NCI-H146 (cell line): ENCODE measurements at places on chromosomes 16 and 17.

GRCh38 chr17:76119409-76120371 lies 16.1 kb upstream of the EXOC7 start:
- no peak for DNase-seq

GRCh38 chr16:2808181-2808580 lies 8.9 kb upstream of the PRSS21 start:
- DNase-seq, result no peak

DNA sequence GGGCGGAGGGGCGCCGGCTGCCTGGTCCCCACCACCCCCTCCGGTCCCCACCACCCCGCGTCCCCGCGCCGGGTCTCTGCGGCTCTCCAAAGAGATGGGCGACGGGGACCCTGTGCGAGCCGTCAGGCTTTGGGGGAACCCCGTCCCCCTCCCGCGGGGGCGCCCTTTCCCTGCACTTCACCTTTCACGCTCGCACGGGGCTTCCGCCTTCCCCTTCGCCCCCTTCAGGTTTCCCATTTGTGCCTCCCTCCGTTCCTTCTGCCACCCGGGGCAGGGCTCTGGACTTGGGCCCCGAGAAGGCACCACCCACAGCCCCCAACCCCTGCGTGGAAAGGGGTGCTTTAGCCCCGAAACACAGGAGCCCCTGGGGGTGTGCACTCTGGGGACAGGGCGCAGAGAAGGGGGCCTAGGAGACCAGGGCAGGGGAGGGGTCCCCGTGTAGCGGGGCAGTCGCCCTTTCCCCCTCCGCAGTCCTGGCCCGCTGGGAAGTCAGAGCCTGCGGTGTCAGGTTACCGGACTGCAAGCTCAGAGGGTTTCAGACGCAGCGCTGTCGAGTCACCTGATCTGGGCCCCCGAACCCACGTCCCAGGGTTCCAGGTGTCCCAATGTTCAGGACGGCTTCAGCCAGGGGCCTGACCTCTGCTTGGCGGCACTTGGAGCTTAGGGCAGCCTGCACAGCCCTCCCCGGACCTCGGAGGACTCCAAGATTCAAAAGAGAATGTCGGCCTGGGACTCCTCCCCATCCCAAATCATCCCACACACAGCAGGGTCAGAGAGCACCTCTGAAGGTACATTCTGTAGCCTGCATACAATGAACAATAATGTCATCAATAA lies 6.7 kb upstream of the CCDC92B start:
- DNase-seq, result peak; percentile 49

- DNase-seq, result peak; percentile 90
Observed at GRCh38 chr17:29972277-29972676, 30.8 kb downstream of the EFCAB5 start.

DNA sequence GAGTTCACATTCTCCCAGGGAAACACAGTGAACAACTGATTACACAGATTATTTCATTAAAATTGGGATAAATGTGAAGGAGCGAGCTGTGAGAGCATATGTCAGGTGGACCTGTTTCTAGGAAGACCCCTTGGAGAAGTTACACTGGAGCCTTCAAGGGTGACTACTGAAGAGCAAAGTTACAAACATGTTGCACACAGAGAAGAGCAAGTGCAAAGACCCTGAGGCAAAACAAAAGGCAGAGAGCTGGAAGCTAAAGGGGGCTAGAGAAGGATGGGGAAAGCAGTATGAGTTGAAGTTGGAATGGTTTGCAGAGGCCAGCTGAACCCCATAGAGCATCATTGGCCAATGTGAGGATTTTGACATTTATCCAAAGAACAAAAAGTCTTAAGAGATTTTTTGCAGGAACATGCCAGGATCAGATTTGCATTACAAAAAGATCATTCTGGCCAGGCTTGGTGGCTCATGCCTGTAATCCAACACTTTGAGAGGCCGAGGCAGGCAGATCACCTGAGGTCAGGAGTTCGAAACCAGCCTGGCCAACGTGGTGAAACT lies 14.1 kb downstream of the PDZD9 start:
- no peak for DNase-seq

GRCh38 chr16:27326738-27327585 lies 13.2 kb downstream of the IL4R start:
- peak; percentile 76 for DNase-seq

DNA sequence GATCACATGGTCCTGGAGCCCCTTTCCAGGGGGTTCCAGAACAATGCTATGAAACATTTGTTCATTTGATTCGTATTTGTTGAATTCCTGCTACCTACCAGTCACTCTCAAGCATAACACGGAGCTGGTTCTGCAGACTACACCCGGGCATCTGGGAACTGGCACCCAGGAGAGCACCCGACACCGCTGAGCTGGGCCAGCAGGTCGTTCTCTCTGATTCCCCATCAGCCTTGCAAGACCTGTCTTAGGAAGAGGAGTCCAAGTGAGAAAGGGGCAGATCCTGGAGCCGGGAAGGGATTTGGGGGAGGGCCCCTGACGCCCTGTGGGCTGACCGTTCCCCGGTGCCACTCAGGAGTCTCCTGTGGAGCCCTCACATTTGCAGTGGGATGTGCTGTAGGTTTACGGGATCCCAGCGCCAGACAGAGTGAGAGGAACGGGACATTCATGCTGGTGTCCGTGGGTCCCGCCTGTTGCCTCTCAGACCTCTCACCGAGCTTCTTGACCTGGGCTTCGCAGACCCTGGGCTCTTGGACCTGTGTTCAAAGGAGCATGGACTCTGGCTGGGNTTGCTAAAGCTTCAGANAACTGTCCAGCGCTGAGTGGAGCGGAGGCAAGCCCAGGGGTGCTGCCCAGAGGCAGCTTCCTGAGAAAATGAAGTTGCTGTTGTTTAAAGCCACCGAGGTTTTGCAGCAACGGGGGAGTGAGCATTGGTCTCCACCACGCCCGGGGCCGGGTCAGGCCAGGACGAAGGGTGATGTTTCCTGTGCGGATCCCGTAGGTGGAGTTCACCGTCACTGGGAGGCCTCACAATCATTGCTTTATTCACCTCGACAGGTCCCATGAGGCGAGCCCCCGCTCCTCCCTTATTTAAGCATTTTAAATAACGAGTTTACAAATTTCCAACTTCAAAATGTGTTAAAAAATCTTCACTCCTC lies 49.2 kb downstream of the METRNL start:
- DNase-seq, result no peak

- DNase-seq, result no peak
Observed at GRCh38 chr16:13269905-13270528, 368.6 kb downstream of the SHISA9 start.

DNA sequence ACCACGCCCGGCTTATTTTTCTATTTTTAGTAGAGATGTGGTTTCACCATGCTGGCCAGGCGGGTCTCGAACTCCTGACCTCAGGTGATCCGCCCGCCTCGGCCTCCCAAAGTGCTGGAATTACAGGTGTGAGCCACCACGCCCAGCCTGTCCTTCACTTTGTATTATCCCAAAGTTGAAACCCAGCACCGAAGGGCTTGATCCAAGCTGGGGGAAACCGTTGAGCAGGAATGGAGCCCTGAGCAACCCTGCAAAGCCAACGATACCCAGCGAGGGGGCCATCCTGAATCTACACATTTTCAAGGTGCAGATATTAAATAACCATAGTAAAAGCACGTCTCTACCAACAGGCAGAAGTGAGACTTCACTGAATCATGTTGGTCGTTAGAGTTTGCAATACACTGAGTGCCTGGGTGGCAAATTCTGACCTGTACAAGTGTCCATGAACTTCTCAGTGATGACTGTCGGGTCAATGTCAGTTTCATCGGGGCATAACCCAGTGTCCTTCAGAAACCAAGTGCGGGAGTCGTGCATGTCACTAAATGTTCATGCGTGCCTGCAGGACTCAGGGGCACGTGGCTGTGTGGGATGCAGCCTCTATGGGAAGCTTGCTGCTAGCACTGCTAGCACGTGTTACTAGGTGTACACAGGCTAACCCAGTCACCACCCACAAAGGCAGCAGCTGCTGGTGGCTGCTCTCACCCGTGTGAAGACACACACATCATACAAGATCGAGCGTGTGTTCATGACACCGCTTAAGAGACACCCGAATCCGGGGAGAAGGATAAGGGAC lies 10.5 kb upstream of the RBFOX3 start:
- no peak for DNase-seq

- DNase-seq, result no peak
Observed at GRCh38 chr16:71354156-71354555, 4.4 kb upstream of the CALB2 start.

- DNase-seq, result no peak
Observed at GRCh38 chr16:89159066-89159849, 12.3 kb upstream of the CDH15 start.

GRCh38 chr17:80822700-80823410 lies 168.8 kb upstream of the CHMP6 start:
- DNase-seq, result no peak

DNA sequence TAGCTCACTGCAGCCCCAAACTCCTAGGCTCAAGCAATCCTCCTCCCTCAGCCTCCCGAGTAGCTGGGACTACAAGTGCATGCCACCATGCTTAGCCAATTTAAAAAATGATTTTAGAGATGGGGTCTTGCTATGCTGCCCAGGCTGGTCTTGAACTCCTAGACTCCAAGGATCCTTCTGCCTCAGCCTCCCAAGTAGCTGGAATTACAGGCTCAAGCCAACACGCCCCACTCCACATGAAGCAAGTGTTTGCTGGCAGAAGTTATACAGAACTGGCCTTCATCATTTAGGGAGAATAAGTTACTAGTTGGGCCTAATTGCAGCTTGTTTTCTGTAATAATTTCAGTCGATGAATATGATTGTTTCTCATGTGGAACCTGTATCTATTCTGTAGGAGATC lies 68.0 kb downstream of the SHISA6 start:
- DNase-seq, result no peak

DNA sequence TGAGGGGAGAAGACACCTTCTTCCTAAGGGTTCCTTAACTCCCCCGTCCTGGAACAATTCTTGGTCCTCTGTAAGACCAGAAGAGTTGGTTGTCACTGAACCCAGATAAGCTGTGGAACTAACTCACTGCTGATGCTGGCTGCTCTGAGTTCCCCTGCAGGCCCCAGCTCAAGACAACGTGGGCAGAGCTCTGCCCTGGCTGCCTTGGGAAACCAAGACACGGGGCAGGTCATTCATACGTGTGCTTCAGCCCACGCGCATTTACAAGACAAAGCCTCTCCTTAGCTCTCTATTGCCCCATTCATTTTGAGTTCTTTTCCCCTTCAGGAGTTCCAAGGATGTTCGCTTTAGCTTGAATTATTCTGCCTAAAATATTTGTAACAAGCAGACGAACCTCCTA lies 3.4 kb upstream of the NAT9 start:
- no peak for DNase-seq

- DNase-seq, result no peak
Observed at GRCh38 chr16:25089351-25089750, 22.2 kb upstream of the LCMT1 start.

DNA sequence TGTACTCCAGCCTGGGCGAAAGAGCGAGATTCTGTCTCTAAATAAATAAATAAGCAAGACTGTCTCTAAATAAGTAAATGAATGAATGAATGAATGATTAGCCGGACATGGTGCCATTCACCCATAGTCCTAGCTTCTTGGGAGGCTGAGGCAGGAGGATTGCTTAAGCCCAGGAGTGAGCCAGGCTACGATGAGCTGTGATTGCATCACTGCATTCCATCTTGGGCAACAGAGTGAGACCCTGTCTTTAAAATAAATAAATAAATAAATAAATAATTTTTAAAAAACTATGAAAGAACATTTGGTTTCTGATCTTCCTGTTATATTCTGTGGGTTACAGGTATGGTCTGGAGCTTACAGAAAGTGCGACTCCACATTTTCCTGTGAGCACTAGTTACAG lies 65.0 kb downstream of the C17orf58 start:
- no peak for DNase-seq

- peak; percentile 31 for DNase-seq
Observed at GRCh38 chr16:2008631-2009163, 924 bp downstream of the ZNF598 start.

DNA sequence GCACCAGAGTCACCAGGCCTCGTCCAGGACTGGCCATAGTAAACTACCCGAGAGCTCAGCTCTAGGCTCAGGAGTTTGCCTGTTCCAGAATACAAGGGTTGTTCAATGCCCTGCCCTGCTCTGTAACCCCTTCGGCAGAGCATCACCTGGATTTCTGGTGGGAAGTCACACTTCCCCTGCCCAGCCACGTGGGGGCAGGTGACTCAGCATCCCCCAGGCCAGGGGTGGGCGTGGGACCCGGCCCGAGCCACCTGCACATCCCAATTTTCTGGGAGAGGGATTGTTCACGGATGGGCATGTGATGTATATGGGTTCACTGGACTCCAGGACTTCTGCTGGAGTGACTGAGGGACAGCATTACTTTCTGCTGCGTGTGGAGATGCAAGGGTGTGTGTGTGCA lies 25.8 kb downstream of the COX4I1 start:
- no peak for DNase-seq

GRCh38 chr16:77556201-77556873 lies 121.5 kb upstream of the ADAMTS18 start:
- DNase-seq, result no peak

DNA sequence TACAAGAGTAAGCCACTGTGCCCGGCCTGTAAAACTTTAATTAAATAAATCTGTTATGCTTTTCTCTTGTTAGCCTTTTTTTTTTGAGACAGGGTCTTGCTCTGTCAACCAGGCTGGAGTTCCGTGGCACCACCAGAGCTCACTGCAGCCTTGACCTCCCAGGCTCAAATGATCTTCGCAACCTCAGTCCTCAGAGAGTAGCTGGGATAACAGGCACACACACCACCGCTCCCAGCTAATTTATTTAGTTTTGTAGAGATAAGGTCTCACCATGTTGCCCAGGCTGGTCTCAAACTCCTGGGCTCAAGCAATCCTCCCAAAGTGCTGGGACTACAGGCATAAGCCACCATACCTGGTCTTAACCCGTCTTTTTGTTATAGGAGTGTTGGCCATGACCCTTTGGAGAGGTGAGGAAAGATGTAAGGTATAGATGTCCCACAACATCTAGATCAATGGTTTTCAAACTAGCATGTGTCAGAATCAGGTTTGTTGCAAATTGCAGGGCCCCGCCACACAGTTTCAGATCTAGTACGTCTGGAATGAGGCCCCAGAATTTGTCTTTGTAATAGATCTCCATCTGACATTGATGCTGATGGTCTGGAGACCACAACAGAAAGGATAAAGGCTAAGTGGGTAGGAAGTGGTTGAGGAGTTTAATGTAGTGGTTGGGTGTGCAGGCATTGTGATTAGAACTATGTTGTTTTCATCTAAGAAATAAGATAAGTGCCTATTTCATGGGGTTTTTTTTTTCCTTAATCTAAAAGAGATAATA lies 4.3 kb upstream of the GGA2 start:
- DNase-seq, result no peak

DNA sequence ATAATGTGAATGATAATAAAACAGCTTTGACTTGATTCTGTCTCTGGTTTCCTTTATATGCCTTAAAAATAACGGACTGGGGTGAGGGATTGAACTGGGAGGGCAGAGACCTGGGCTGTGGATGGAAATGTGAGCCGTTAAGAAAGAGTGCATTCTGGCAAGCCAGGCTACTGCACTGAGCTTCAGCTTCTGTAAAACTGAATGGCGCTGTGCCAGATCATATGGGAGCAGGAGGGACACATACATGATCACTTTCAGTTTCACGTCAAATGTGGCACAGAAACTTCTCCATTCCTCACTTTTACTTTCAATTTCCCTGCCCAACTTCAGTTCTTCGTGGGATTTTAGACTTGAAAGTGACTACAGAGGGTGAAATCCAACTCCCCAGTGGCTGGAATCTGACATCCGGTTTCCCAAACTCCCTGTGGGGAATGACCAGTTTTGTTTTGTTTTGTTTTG lies 1.1 kb downstream of the MT2A start:
- DNase-seq, result peak; percentile 19
